NCI-H187 (cell line): ENCODE measurements at places on chromosomes 6 and 20.

GRCh38 chr20:47244451-47244850 lies 112.0 kb downstream of the ZMYND8 start:
- DNase-seq, result no peak

DNA sequence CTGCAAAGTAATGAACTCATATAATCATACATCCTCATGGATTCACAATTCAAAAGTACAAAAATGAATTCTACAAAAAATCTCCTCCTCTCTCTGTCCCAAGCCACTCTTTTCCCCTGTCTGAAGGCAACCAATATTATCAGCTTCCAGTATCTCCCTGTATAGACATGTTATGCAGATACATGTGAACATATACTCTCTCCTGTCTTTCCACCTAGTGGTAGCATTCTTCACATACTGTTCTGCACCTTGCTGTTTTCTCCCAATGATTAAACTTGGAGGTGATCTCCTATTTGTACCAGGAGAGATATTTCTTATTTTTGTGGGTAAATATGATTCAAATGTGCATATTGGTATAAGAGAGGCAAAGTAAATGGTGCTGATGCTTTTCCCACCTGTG lies 416.4 kb downstream of the EPM2A start:
- DNase-seq, result no peak

DNA sequence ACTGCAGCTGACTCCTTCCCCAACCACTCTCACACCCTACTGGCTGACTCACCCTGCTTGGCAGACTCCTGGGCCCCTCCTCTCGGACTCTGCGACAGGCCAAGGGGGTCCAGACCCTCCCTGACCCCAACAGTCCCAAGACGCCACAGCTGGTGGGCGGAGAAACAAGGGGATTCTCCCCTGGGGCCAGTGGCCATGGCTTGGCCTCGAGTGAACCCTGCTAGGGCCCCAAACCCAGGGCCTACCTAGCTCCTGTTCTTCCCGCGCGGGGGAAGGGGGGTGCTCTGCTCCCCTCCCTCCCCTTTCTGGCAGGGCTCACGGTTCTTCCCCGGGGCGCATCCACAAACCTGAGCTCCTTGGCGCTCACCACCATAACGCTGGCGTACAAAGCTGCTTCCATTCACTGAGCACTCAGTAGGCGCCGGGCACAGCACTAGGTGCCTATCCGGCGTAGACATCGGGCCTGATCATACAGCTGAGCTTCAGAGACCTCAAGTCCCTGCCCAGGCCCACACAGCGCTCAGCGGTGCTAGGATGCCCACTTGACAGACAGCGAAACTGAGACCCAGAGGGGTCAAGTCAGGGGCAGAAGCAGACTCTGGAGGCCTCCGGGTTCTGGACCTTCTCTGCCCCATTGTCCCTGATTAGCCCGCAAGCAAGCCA lies 597 bp downstream of the ADA start:
- DNase-seq, result no peak

- no peak for DNase-seq
Observed at GRCh38 chr20:14126856-14127255, 131.5 kb downstream of the MACROD2 start.

DNA sequence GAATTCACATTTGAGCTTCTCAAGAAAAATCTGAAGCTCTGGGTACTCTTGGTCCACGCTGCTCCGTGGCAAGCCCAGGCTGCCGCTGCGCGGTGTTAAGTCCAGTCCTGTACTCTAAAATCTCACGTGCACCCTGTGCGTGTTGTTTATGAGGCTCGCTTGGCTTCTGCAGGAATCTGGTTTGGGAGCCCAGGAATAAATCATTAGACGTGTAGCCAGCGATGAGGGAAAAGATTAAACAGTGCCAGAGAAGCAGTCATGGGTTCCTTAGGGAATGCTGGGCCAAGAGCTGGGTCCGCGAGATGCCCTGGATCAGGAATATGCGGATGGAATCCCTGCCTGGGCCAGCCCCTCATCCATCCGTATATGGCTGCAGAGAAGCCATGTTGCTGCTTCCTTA lies 87.3 kb downstream of the KCNB1 start:
- DNase-seq, result no peak

DNA sequence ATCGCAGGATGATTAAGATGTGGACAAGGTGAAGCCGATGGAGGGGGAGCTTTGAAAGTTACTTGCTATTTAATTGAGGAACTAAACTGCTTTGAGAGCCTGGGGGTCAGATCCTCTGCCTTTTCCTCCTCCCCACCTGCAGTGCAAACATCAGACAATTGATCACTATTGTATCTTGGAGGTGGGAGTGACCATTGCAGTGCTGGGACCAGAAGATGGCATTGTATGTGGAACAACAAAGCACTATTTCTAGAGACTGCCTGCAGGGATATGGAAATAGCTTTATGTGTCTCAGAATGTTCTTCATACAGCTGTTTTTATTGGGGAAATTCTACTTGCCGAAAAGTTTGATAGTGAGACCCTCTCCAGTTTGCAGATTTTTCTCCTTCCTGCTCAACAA lies 4.2 kb downstream of the MOG start:
- no peak for DNase-seq

DNA sequence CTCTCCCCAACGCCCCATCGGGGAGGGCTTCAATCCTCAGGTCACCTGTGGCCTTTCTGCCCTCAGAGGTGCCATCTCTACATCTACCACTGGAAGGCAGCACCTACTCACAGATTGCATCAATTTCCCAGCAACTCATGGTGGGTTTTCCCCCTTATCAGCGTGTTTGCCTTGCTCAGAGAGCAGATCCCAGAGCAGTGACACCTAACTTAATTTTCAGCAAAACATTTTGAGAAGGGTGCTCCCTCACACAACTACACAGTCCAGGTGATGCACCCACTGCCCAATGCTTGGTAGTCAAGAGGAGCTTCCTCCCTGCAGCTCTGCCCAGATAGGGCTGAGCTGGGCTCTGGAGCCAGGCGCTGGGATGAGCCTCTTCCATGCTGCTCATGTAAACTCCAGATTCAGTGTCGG lies 48.2 kb downstream of the PLG start:
- DNase-seq, result no peak

DNA sequence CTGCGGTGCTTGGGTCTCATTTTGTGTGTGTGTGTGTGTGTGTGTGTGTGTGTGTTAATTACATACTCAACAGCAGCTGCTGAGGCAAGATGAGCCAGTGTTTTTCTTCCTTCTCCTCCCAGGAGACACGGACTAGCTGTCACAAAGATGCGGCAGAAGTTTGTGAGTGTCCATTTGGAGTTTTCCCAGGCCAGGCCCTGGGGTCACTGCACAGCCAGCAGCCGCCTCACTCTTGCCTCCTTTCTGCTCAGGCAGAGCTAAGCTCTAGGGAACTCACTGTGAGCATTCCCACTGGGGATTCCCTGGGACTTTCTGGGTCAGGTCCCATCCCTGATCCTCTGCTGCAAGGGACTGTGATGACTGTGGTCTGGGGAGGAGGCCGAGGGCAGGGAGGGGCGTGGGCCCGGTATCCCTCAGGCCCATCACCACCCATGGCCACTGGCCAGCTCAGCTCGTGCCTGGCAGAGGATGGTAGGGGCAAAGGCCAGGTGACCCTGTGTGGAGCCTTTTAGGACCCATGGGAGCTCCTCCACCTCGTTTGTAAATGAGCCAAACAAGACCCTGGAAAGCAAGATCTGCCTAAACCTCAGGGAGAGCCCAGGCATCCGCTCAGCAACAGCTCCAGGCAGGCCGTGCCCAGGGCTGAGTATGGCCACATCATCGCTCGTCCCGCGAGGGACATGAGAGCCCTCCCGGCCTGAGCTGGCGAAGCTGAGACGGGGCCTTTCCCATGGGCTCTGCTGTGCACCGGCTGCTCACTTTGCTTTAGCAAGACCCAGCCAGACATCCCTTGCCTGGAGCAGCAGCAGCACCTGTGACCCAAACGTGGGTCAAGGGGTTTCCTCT lies 102.0 kb downstream of the PSMB1 start:
- DNase-seq, result no peak
